NCI-H1092 (cell line): ENCODE measurements at places on chromosomes 6 and 20.

DNA sequence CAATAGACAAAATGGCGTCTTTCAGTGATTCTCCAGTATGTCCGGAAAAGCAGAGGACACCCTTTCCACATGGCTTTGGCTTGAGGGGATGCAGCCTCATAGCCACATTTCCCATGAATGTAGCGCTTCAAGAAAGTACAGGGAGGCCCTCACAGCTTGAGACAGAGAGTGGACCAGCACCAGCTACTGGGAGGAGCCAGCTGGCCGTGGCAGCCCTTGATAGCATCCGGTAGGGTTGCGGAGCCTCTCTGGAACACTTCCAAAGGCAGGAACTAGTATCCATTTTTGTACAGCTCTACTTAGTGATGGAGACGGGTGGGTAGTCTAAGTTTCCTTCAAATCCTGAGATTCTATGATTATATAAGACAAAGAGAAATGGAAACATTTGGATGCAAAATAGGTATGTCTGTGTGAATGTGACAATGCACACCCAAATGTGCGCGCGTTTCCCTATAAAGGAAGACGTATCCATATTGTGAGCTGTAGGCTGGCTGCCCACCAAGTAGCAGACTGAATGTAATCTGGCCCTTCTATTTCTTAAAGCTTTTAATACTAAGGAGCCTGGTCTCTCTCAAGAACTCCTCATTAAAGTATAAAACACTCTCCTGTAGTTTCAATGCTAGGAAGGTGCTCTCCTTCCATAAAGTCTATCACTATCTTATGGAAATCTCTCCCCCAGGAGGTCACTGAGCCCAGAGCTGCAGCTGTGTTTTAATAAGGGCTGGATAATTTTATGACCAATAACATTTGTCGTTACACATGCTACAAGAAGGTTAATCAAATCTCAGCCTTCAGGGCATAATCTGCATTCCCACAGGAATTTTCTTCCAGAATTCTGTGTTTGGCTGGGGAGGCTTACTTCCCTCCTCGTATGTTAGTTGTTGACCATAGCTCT is 74.0 kb downstream of the SOBP start:
- no peak for DNase-seq

DNA sequence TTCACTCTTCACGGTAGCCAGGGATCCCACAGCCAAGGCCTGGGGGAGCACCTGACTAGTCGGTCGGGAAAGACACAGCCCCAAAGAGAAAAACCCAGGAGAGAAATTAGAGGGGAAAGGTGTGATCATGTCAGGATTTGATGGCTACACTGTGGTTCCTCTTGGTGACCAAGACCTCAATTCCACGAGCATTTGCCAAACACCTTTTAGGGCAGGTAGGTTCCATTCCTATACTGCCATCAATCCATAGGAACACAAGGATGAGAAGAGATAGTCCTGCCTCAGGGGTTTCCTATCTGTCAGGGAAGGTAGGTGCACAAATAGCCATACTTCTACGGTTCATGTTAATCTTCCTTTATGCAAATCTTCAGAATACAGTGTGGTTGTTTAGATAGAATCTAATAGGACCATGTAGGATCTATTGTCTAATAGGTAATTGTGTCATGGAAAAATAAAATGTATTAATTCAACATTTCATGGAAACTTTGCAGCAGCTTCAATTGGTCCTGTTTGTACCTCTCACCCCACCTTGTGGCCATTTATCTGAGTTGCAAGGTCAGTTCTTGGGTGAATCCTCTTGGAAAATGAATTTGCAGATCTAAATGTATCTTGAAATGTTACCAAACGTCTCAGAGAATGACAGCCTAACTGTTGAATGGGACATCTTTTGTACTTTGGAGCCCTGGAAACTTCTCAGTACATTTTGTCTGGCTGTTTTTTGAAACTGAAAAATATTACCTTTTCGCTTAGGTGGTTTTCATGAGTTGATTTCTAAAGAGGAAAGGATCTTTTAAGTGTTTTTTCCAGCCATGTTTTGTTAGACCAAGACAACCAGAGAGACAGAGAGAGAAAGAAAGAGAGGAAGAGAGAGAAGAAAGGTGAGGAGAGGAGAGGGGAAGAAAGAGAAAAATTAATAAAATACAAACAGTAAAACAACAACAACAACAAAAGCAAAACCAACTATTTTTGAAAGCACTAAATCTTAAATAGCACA is 33.7 kb upstream of the IYD start:
- DNase-seq: no peak

- DNase-seq: peak; percentile 48
Measured at GRCh38 chr6:28838289-28838633, 85.5 kb downstream of the TRIM27 start.

- no peak for DNase-seq
Measured at GRCh38 chr6:144152334-144152900, 2.1 kb downstream of the STX11 start.

GRCh38 chr20:36541768-36542488 is 609 bp downstream of the MYL9 start:
- DNase-seq: no peak

DNA sequence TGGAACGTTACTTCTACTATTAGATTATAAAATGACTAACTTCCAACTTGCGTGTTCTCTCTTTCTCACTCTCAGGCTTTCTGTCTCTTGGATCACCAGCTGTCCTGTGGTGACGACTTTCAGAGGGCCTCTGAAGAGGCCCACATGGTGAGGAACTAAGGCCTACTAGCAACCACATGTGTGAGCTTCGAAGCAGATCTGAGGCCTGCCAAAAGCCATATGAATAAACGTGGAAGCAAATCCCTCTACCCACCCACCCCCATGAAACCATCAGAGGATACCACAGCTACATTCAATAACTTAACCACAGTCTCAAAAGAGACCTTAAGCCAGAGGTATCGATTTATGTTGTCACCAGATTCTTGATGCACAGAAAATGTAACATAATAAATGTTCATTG is 13.5 kb upstream of the BMP5 start:
- no peak for DNase-seq

GRCh38 chr6:17705428-17705777 is 1.3 kb downstream of the NUP153 start:
- no peak for DNase-seq

DNA sequence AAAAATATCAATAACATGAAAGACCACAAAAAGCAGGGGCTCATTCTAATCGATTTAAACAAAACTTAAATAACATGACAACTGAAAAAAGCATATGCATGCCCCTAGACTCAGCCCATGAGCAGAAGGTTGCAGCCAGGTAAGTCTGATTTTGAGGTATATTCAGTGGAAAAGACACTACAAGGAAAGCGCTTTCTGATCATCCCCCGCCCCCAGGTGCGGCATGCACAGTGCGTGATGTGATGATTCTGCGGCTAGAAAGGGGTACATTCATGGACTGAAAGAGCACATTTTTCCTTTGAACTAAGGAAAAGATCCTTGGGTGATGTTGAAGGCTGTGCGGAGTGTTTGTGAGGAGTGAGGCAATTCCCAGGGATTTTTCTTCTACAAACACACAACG is 16.9 kb upstream of the FOXC1 start:
- DNase-seq: no peak

DNA sequence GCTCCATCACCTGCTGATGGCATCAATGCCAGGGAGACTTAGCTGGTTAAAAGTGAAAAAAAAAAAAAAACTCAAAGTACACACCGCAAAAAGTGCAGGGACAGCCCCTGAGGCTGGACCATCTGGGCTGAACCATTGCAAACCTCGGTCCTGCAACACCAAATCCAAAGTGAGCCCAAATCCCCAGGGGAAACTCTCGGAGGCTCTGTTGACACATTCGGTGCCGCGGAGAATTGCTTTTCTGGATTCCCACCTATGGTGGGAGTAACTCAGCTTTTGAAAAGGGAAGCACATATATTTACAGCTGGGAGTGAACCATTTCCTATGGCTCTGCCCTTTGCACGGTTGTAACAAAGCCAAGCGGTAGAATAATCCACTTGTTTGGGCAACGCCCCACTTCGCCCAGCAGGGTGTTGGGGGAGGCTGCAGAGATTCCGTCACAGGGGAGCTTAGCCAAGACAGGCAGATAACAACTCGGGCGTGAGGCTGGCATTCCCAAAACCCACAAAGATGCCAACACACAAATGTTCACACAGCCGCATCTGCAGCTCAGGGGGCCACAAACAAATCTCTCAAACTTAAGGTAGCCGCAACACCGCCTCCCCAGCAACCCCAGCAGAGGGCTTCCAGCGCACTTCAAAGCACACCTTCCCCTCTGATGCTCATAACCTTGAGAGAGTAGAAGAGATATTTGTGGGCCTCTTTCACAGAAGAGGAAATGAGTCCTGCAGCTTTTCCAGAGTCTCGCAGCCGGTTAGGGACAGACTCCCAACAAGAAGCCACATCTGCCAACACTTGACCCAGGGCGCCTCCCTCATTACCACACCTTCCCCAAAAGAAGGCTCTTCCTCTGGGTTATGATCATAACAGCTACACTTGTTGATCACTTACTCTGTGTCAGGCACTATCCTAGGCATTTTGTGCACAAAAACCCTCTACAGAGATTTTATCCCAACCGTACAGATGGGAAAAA is 11.4 kb downstream of the ZC3H12D start:
- DNase-seq: no peak

GRCh38 chr6:101462576-101462975 is 69.1 kb downstream of the GRIK2 start:
- DNase-seq: no peak

DNA sequence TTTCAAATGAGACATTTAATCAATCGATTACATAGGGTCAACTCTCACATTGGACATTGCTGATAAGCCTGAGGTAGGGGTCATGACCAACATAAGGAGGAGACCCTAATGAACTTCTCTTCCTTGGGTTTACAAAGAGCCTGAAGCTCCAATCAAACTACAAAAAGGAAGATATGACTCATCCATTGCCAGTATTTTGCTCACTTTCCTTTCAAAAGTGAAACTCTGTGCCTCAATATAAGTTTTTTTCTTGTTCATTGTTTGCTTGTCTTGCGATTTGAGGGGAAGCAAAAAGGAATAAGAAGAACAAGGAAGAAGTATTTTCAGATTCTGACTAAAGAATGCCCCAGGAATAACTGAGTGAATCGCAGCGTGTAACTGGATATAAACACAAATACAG is 38.8 kb upstream of the KHDRBS2 start:
- DNase-seq: no peak

- no peak for DNase-seq
Measured at GRCh38 chr20:24332956-24333355, 136.5 kb upstream of the SYNDIG1 start.

DNA sequence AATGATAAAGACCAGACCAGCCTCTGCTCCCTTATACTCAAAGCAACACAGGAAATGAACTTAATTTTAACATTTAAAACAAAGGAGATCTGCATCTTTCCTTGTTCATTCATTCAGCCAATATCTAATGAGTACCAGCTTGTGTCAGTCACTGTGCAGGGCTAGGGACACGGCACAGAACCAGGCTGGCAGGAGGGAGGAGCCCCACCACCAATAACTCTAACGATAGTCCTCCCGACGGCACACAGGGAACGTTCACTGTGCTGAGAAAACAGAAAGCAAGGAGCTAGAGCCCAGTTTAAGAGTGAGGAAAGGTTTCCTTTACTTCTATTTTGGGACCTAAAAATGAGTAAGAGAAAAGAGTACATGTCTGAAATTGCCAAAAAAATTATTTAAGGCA is 9.9 kb downstream of the ETV7 start:
- no peak for DNase-seq

DNA sequence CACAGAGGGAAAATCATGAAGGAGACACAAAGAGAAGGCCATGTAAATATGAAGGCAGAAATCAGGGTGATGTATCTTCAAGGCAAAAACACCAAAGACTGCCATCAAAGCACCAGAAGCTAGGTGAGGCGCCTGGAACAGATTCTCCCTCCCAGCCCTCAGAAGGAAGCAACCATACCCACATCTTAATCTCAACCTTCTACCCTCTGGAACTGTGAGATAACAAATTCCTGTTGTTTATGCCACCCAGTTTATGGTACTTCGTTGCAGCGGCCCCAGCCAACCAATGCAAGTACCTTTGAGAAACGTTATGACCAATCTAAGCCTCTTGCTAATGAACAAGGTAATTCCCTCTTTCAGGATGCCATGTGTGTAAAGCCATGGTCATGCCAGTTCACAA is 66.2 kb upstream of the STXBP5 start:
- no peak for DNase-seq

DNA sequence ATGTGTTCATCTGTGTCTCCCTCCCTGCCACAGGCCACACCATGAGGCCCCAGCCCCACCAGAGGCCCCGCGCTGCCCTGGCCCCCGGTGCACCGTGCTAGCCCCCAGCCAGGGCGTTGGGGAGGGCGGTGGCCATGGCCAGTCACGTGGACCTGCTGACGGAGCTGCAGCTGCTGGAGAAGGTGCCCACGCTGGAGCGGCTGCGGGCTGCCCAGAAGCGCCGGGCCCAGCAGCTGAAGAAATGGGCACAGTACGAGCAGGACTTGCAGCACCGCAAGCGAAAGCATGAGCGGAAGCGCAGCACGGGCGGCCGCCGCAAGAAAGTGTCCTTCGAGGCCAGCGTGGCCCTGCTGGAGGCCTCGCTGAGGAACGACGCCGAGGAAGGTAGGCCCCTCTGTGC is 30.3 kb downstream of the PPP1R16B start:
- DNase-seq: no peak

GRCh38 chr6:88983532-88983931 is 20.1 kb upstream of the RNGTT start:
- no peak for DNase-seq

DNA sequence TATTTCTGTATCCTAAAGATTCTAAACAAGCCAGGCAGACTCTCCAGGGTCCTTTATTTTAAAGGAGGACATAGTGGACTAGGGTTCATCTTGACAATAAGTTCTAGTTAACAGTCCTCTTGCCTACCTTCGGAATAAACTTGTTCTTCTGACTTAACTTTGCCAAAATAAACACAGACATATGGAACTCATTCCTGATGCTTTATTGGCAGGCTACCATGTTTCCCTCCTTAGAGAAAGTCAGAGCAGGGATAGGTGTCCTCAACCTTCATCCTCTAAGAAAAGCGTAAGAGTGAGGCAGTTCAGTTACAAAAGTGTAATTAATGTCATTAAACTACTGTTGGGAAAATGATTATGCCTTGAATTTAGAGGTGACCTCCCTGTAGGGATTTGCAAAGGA is 46.9 kb upstream of the NRSN1 start:
- DNase-seq: no peak

GRCh38 chr20:63405102-63405730 is 44.1 kb upstream of the CHRNA4 start:
- no peak for DNase-seq

DNA sequence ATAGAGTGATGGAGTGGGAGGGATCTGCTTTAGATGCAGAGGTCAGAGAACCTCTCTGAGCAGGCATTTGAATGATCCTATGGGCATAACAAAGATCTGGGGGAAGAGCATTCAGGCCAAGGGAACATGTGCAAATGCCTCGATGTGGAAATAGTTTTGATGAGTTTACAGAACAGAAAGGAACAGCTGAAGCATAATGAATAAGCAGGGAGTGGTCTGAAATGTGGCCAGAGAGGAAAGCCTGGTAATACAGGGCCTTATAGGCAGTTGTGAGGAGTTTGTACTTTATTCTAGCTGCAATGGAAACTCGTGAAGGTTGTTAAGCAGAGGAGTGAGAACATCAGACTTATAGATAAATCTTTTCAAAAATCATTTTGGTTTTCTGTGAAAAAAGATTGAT is 33.0 kb upstream of the ME1 start:
- no peak for DNase-seq

- no peak for DNase-seq
Measured at GRCh38 chr6:73152966-73153757, 72.1 kb downstream of the KHDC1L start.

- no peak for DNase-seq
Measured at GRCh38 chr20:19423900-19424620, 211.6 kb downstream of the SLC24A3 start.

GRCh38 chr6:29763491-29764289 is 40.5 kb downstream of the HLA-F start:
- no peak for DNase-seq

- no peak for DNase-seq
Measured at GRCh38 chr6:42361036-42361435, 90.7 kb downstream of the TRERF1 start.
